ENCODE measurements at places on chromosomes 7 and 10.

GRCh38 chr7:11988186-11988585 is 156.2 kb upstream of the THSD7A start:
- DNase-seq: no peak

DNA sequence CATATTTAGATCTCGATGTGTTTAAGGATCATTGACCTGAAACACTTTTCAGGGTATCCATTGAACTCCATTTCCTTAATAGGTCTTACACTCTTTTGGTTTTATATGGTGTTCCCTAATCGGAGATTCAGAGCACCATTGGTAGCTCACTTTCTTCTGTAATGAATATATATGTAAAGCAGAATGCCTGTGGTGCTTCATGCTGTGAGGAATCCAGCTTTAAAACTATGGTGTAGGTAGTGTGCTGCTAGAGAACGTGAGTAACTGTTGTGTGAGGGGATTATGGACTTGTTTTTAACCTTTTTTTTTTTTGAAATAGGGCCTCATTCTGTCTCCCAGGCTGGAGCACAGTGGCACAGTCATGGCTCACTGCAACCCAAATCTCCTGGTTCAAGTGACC is 376.9 kb upstream of the LRGUK start:
- DNase-seq: no peak

- DNase-seq: no peak
Measured at GRCh38 chr10:131576341-131577177, 265.0 kb upstream of the TCERG1L start.

DNA sequence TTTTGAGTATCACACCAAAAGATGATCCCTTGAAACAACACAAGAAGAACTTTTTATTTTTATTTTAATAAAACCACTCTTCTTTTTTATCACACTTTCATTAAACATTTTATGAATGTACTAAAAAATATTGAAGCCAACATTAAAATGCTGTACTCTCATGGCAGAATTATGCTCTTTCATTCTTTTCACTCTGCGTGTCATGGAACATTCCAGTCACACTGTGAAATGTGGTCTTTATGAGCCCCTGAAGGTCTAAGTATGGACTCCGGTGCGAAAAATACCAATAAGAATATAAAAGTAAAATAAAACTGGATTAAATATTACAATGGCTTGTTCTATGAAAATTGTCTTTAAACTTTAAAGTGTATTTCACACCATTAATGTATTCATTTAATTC is 148.4 kb downstream of the TMEM26 start:
- DNase-seq: no peak

DNA sequence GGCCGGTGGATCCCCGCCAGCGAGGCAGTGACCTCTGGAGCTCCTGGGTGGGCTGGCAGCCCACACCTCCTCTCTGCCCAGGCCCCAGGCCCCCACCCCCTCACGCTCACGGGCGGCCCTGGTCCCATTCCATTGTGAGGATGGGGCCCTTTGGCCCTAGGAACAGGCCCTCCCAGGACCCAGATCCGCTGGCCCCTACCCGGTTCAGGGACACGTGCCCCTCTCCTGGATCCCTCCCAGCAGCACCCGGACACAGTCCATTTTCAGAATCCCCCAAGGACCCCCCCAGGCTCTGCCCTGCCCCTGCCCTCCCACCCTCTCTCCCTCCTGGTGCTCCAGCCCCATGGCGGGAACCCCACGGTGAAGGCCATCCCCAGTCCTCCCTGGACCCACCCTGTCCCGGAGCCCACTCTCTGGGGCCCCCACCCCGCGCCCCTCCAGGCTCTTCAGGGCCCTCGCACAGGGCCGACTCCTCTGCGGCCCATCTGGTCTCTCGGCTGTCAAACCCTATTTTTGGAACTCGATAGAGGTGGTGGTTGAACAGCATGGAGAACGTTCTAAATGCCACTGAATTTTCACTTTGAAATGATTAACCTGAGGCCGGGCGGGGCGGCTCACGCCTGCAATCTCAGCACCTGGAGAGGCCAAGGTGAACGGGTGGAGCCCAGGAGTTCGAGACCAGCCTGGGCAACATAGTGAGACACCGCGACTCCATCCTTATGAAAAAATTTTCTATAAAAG is 8.1 kb downstream of the ADAP1 start:
- no peak for DNase-seq

GRCh38 chr7:154928136-154929005 is 74.6 kb downstream of the PAXIP1 start:
- no peak for DNase-seq

GRCh38 chr7:1939434-1940401 is 269.6 kb downstream of the ELFN1 start:
- DNase-seq: no peak
